ENCODE measurements at places on chromosomes 4 and X.

DNA sequence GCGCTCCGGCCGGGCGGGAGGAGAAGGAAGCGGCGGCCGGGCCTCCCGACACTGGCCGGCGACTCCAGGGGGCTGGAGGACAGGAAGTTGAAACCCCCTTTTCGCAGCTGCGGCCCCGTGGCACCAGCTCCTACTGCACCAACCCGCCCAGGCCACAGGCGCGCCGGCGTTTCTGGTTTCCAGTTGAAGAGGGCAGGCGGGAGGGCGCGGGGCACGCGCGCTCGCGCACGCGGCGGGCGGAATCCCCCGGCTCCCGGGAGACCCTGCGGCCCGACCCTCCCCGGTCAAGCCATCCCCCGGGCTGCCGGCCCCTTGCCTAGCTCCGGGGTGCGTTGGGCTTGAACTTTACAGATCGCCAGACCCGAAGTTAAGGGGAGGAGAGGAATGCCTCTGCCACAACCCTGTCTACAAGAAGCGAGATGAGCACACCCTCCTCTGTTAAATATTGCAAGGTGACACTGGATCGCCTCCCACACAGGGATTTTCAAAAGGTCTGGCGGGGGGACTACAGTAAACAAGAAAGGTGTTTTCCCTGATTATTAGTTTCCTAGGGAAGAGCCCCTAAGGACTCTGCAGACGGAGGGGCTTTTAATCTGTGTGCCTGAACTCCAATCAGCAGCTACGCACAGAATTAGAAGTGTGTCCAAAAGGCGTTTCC lies 1.4 kb downstream of the ELOVL6 start:
- peak; percentile 34 for DNase-seq

- DNase-seq = no peak
Measured at GRCh38 chrX:20383477-20383876, 116.8 kb upstream of the RPS6KA3 start.

- no peak for DNase-seq
Measured at GRCh38 chr4:85448906-85449890, 25.8 kb upstream of the ARHGAP24 start.

DNA sequence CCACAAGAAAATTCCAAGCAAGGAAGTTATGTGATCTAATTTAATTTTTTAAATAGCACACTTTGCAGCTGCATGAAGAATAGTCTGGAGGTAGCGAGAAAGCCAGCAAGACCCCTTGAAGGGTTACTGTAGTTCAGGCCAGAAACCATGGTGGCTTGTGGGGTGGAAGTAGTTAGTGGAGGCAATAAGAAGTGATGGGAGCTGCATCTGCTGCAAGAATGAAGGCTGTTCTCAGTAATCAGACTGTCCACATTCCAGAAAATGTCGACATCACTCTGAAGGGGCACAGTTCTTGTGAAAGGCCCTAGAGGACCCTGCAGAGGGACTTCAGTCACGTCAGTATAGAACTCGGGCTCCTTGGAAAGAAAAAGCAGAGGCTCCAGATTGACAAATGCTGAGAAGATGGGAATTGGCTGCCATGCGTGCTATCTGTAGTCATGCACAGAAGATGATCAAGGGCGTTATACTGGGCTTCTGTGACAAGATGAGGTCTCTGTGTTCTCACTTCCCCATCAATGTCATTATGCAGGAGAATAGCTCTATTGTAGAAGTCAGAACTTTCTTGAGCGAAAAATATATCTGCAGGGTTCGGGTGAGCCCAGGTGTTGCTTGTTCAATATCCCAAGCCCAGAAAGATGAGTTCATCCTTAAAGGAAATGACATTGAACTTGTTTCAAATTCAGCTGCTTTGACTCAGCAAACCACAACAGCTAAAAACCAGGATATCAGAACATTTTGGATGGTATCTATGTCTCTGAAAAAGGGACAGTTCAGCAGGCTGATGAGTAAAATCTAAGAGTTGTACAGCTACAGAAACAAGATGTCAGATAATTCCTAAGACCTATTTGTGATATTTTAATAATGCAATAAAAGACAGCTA lies 254.2 kb downstream of the CBR4 start:
- no peak for DNase-seq

DNA sequence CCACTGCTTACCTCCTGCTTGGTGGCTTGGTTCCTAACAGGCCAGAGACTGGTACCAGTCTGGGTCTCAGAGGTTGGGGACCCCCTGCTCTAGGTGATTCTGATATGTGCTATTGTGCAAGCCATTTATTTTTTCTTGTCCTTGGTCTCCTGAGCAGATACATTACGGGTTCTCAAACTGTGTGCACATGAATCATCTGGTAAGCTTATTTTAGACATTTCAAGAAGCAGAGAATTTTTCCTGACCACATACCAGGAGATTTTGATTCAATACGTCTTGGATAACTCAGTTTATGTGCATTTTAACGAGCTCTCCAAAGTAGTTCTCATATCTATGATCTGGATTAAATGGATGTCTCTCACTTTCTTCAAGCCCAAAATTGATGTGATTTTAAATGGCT lies 77.2 kb downstream of the FHIP1A start:
- DNase-seq = no peak

DNA sequence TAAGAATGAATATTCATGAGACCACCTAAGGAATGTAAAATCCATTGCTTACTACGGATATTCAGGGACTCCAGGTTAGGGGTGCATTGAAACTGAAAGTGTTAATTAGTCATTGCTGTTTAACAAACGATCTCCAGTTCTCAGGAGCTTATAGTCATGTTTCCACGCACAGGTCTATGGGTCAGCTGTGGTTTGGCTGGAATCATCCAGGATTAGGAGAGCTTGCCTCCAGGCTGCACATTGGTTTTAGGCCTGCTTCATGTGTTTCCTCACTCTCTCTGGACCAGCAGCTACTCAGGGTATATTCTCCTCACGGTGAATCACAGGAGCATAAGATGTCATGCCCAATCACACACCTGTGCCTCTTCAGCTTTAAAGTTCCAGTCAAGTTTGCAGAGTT lies 98.9 kb downstream of the ATXN3L start:
- no peak for DNase-seq

DNA sequence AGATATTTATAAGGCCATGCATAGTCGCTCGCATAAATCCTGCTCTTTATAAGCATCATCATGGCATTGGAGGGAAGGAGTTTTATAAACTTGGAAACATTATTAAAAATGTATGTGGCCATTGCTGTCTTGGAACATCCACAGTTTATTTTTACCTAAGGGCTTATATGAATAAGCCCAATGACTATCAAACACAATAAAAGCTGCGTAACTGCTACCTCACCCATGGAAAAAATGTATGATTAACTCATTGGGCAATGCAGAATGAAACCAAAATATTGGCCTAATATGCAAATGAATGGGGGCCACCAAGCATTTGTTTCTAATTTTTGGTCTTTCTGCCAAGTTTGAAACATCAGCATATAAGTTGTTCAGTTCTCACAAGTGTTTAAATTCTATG lies 19.1 kb downstream of the GEMIN8 start:
- no peak for DNase-seq

DNA sequence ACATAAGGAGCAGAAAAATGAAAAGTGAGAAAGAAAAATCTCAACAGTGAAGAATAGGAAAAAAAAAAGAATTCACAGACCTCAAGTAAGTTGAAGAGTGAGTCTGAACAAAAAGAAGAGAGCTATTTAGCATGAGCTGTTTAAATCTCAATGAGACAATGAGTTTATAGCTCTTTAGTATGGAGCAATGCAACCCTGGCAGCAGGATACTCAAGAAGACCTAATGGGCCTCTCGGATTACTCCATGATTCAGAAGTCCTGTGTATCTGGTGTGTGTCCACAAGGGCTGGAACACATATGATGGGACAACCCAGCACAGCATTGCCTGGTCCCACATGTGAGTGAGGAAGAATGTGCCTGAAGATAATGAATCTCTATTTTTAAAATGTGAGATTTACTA lies 563.1 kb upstream of the INTU start:
- DNase-seq = no peak

DNA sequence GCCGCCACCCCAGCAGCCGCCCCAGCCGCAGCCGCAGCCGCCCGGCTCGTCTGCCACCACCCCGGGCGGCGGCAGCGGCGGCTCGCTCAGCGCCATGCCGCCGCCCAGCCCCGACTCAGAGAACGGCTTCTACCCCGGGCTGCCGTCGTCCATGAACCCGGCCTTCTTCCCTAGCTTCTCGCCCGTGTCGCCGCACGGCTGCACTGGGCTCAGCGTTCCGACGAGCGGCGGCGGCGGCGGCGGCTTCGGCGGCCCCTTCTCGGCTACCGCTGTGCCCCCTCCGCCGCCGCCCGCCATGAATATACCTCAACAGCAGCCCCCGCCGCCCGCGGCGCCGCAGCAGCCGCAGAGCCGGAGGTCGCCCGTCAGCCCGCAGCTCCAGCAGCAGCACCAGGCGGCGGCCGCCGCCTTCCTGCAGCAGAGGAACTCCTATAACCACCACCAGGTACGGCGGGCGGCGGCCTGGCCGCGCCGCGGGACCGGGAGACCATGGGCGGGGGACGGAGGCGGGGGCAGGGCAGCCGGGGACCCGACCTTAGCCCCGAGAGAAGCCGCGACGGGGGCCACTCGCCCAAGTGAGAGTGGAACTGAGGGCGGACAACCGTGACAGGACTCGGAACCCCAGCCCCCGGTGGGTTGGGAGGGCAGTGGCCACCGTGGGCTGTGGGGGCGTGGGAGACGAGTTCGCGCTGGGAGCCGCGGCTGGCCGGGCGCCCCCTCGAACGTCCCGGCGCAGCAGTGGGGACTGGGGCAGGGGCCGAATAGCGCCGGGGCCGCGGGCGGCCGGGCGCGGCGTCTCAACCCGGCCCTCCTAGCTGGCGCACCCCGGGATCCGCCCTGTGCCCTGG lies 1.8 kb downstream of the CPEB2 start:
- no peak for DNase-seq

DNA sequence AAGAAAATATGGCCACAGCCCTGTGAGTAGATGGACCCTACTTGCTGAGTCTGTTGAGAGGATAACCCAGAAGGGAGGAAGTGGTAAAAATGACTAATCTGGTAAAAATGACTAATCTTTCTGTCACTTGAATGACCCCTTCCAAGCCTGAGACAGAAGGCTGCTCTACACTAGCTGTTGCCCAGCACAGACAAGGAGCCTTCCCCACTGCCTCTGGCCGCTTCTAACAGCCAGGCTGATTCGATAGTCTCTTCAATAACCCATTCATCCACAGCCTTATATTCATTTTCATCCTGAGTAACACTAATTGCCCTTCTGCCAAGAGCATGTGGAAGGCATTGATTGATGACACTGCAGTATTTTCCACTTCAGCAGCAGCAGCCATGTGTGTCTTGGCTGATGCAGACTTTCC lies 18.4 kb downstream of the MAGEB17 start:
- DNase-seq = no peak

DNA sequence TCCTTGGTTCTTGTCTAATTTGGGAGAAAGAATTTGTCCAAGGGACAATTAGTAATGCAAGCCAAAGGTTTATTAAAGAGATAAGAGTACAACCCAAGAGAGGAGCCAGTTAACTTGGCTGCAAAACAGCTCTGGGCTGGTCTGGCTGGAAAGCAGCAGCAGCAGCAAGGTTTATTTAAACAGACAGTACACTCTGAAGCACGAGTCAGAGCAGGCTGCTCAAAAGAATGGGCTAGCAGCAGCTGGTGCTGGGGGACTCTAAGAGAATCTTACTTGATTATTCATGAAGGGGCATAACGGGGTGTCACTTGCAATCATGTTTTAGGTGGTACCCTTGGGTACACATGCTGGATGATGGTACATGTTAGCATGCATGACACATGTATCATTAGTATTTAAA lies 17.1 kb upstream of the CT47C1 start:
- DNase-seq = no peak
